ENCODE measurements at places on chromosomes 6 and 20.

GRCh38 chr20:39518654-39519053, 556.5 kb downstream of the DHX35 start:
- no peak for DNase-seq

GRCh38 chr6:111484633-111484930, 1.6 kb upstream of the REV3L start:
- DNase-seq: no peak

DNA sequence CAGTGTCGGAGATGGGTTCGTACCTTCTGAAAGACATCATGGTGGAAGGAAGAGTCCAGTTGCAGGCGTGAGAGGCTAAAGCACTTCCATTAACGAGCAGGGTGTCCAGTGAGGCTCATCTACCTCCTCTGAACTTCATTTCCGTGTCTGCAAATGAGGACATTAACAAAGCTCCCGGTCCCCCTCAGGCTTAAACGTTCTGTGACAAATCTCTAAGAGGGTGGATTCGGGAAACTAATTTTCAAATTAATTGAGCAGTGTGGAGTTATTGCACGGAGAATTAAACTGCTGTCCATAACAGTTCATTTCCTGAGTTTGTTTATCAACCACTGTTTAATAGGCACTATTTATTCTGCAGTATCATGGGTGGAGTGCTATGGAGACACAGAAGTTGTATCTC, 68.2 kb downstream of the TRMT6 start:
- no peak for DNase-seq

- no peak for DNase-seq
Measured at GRCh38 chr20:21520702-21521595, 7.1 kb upstream of the NKX2-2 start.

- DNase-seq: no peak
Measured at GRCh38 chr6:167013067-167013466, 13.9 kb downstream of the CEP43 start.

All from GM18507 (cell line).